ENCODE measurements at places on chromosomes 11 and 22.

- DNase-seq = peak; percentile 40
These were observed 196.9 kb downstream of the CSNK2A3 start for GRCh38 chr11:11155962-11156815.

- DNase-seq = no peak
These were observed 15.2 kb downstream of the PRR33 start for GRCh38 chr11:1876361-1877063.

DNA sequence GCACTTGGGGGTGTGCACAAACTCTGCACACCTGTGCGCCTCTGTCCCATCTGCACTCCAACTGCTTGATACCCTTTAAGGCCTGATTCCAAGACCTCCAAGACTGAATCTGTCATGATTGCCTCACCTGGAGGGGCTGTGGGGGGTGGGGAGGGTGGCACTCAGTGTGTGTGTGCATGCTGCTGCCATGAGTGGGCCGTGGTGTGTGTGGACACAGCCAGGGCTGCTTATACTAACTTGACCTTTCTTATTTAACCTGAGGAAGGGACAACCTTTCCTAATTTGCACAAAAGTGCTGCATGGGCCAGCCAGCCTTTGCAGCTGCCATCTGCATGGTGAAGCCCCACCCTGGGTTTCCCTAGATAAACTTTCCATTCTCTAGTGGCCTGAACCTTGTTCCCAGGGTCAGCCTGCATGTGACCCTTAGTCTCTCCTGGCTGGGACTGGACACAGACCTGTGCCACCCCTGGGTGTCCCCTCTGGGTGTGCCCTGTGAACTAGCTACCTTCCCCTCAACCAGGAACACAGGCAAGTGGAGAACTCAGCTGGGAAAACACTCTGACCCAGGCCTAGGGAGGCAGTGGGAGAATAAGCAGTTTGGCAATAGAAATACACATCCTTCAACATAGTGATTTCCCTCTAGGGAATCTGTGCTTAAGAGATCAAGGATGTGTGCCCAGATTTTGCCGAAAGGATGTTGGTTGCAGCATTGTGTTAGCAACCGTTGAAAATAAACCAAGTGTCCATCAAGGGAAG, 45.4 kb upstream of the DKK3 start:
- DNase-seq = no peak

DNA sequence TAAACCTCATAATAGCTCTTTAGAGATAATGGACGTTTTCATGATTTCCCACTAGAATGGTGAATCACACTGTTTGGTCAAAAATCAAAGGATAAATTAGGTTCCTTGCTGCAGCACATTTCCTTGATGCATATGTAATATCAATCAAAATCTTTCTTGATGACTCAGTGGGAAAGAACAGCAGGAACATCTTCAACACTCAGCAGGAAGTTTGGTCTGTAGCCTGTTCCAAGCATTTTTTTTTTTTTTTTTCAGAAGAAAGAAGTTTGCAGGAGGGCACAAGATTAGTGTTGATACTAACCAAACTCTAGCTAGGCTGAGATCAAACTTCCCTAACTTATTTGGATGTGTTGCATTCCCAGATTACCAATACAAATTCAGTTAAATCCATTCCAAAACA, 1529.8 kb downstream of the FAM181B start:
- DNase-seq = no peak

DNA sequence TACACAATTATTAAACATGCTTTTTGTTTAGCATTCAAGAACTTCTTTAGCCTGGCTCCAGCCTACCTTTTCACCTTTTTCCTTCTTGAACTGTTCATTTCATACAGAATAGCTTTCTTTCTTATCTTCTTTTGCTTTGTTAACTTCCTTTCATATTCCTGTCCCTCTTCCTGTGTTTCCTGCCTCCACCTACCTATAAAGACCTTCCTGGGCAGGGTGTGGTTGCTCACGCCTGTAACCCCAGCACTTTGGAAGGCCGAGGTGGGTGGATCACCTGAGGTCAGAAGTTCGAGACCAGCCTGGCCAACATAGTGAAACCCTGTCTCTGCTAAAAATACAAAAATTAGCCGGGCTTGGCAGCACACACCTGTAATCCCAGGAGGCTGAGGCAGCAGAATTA, 22.9 kb downstream of the CAPRIN1 start:
- no peak for DNase-seq

DNA sequence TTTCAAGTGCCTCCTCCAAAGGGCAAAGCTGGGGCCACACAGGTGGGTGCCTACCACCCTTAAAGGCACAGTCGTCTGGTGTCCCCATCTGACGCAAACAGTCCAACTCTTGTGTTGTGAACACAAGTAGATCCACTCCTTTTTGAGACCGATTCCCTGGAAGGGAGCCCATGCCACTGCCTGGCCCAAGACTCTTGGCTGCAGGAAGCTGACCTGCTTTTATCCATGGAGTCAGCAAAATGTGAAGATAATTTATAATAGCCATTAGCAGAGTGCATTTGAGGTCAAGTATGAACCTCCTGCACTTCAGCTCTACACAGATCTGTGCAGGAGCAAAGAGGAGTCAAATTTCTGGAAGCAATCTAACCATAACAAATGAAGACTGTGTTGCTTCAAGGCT, 68.5 kb downstream of the ADM start:
- no peak for DNase-seq

- no peak for DNase-seq
These were observed 157.0 kb downstream of the SHANK2 start for GRCh38 chr11:71095294-71095850.

- DNase-seq = no peak
These were observed 288.7 kb upstream of the CTSC start for GRCh38 chr11:88626216-88626615.

DNA sequence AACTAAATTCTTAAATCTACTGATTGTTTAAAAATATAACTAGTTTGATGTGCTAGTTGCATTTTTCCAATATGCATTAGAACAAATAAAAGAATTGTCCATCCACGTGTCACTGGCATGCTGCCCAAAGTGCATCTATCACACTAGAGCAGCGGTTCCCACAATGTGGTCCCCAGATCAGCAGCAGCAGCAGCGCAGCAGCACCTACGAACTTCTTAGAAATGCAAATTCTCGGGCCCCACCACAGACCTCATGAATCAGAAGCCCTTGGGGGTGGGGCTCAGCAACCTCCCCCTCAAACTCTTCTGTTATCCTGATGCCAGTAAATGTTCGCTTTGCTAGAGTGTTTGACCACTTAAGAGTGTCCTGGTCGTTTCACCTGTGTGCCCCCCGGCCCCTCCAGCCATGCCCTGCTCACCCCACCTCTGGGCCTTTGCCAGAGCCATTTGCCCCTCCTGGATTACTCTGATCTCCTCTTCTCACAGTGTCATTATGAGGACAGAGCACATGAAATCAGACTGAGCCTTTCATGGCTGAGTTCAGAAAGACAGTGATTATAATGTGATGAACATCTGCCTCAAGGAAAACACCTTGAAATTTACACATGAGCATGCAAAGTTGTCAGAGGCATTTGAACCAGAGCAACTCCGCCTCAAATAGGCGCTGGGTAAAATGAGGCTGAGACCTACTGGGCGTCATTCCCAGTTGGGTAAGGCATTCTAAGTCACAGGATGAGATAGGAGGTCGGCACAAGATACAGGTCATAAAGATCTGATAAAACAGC, 12.6 kb upstream of the VSIG10L2 start:
- no peak for DNase-seq

Data from activated CD4-positive, alpha-beta T cell treated with anti-CD3 and anti-CD28 coated beads, Interleukin-10, Interleukin-2, amounts not matched to agents 100 ng/mL and 50 ng/mL, durations not matched to agents 16 hours and 8 hours (primary cell).